Stimulated activated naive CD4-positive, alpha-beta T cell treated with Interleukin-2 at 50 U/mL for 16 hours (primary cell): ENCODE measurements at places on chromosomes 2 and 18.
A peak's percentile ranks its signal among the peaks of the same experiment; 100 is the strongest.

- DNase-seq: no peak
These were observed 447.6 kb upstream of the ID2 start for GRCh38 chr2:8234253-8234652.

DNA sequence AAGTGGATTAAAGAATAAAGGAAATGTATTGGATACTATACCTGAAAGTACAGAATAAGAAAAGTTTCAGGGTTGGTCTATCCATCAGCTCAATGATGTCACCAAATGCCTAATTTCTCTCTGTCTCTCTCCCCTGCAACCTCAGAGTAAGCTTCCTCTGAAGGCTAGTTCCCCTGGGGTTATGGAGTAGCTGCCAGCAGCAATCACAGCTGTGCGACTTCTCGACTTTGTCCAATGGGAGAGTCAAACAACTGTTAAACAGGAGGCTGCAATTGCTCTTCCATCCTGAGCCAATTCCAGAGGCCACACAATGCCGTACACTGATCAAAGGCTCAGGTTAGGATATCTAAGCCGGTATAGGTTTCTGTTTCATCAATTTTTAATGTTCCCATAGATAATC lies 95.3 kb upstream of the FANCL start:
- DNase-seq: no peak

DNA sequence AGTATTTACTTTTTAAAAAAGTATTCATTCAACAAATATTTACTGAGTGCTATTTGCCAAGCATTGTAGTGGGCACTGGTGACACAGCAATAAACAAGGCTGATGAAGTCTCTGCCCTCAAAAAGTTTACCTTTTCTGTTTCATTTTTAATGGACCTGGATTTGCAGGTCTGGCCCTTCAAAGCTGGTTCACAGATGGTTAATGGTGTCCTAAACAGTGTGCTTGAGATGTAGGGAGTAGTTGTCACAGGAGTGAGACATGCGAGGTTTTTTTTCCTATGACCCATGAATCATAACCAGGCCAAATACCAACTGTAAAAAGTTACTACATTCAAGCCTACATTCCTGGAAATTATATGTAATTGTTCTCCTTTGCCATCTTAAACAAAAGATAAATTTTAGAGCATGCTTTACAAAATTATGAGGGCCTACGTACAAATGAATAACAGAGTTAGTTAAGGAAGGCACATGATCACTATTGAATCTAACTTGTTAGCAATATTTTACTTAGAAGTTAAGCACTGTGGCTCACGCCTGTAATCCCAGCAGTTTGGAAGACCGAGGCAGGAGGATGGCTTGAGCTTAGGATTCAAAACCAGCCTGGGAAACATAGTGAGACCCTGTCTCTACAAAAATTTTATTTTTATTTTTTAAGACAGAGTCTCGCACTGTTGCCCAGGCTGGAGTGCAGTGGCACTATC lies 223.9 kb downstream of the MBD5 start:
- DNase-seq: no peak

DNA sequence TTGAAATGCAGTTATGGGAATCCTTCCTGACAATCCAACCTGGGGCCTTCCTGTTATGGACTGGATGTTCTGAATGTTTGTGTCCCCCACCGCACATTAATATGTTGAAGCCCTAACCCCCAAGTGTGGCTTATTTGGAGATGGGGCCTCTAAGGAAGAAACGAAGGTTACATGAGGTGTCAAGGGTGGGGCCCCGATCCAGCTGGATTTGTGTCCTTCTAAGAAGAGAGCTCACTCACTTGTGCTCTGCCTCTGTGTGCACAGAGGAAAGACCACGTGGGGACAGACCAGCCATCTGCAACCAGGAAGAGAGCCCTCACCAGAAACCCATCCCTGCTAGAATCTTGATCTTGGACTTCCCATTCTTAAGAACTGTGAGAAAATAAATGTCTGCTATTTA lies 44.4 kb downstream of the MAP3K19 start:
- no peak for DNase-seq

GRCh38 chr2:238684362-238685326 lies 163.2 kb upstream of the TWIST2 start:
- no peak for DNase-seq

DNA sequence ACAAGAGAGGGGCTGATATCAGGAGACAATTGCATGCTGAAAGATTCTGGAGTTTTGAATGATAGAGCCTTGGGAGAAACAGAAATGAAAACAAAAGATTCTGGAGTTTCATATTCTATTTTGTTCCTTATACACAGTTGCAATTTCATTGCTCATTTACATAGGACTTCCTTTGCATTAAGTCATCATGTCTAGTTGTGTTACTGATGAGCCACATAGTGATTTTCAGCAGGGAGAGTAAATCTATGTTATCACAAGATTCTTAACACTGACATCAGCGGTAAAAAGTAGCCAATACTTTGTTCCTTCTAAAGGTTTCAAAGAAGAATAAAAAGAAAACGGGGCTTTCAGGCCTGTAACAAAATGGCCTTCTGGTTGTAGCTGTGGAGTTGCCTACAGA lies 7.1 kb downstream of the ADAM17 start:
- no peak for DNase-seq

DNA sequence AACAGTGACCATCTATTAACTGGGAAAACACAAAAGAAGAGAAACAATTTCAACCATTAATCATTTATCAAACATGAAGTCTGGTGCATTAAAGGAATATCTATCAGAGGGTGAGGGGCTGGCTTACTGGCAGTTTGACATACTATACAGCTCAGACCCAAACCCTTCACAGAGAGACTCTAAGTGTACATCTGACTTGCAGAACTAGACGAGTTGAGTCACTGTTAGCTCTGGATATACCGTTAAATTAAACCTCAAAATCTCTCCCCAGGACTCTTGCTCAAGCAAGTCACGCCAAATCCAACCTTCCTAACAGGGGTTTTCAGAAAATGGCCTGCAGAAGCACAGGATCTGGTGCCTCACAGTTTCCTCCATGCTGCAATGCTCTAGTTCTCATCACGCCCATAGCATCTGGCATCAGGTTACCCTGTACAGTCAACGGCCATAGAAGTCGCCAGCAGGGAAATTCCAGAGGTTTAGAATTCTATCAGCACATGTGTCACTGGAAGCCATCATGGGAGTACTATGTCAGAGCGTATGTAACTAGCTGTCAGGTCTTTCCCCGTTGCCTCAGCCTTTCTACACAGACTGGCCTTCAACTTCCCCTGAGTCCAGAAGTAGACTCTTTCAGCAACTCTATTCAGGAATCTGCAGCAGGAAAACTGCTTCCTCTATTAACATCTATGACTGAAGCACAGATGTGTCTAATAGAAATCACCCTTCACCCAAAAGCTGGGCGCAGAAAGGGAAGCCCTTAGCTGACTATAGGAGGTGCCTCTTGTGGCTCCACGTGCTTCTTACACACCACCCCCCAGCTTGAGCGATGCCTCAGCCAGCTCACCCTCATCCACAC lies 9.3 kb downstream of the TGOLN2 start:
- peak; percentile 41 for DNase-seq

- DNase-seq: no peak
These were observed 116.0 kb downstream of the SPP2 start for GRCh38 chr2:234166531-234166930.

DNA sequence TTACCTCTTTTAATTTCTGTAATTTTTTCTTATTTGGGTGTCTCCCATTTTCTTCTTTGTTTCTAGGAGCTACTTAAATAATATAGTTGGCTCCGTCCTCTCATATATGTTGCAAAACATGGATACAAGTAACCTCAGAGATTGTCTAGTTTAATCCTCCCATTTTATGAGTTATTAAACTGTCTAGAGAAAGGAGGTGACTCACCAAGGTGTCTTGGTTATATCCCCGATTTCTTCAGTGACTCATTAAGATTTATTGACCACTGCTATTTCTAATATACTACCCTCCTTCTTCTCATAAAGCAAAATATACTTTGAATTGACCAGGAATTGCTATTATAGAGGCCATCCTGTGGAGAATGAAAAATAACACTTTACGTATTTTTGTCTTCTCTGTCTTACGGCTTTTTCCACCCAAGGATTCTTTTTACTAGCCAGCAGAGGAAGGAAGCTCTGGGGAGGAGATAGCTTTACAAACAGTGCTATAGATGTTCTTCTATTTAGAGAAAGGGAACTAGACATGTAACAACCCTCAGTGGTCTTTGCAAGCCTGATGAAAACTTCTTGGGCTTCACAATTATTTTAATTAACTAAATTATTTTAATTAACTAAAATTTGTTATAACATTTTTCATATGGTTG lies 300.4 kb upstream of the TNP1 start:
- no peak for DNase-seq
